ENCODE measurements at places on chromosomes 7 and 10. TPM values are rescaled to one million over a fixed set of nuclear protein-coding genes. Genes with fewer than 3 reads are reported as not detected.
A peak's percentile ranks its signal among the peaks of the same experiment; 100 is the strongest.

The GRID1 gene
- 7.1 TPM for total RNA-seq

The CUBN gene
- total RNA-seq = 4.4 TPM

The PRF1 gene
- total RNA-seq = 20.9 TPM

The HABP2 gene
- total RNA-seq = not detected

The ELN gene
- total RNA-seq = 38.3 TPM

The INTS15 gene
- 34.4 TPM for total RNA-seq

The TMEM184A gene
- 129 TPM for total RNA-seq

The SAP25 gene
- 2.9 TPM for total RNA-seq

GRCh38 chr10:11286261-11286852 lies 268.7 kb downstream of the CELF2 start:
- no peak overlapping the region for H3K4me3 ChIP-seq
- no peak overlapping the region for H3K27ac ChIP-seq
- peak; percentile 9 for DNase-seq
- H3K27me3 ChIP-seq = no peaks in the 10 kb centered on the region

GRCh38 chr7:2559283-2559950 lies 638 bp downstream of the IQCE start:
- H3K36me3 ChIP-seq = no peaks in the 10 kb centered on the region
- DNase-seq = no peak
- no peaks in the 10 kb centered on the region for H3K27me3 ChIP-seq
- H3K27ac ChIP-seq = peak overlapping the region; percentile 34

DNA sequence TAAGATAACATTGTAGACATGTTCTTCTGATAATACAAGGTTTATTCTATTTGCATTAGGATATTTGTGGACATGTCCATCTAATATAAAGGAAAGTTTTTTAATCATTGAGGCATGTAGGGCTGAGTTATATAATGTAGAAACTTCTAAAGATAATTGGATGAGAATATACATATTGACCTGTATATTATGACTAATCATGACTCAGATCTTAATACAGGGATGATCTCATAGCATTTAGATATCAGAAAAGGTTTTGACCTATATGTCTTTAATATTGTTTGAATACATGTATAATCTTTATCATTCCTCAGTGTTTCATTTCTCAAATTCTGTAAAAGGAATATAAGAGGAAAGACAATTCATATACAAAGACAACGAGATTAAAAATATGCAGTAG lies 39.2 kb downstream of the CD36 start:
- no peaks in the 10 kb centered on the region for H3K27me3 ChIP-seq
- H3K27ac ChIP-seq = no peak overlapping the region
- H3K4me3 ChIP-seq = no peak overlapping the region

GRCh38 chr10:7763929-7764328 lies 23.9 kb downstream of the KIN start:
- H3K36me3 ChIP-seq = no peaks in the 10 kb centered on the region
- no peak overlapping the region for H3K27ac ChIP-seq
- no peaks in the 10 kb centered on the region for H3K4me1 ChIP-seq
- H3K27me3 ChIP-seq = no peaks in the 10 kb centered on the region
- no peak overlapping the region for H3K4me3 ChIP-seq

DNA sequence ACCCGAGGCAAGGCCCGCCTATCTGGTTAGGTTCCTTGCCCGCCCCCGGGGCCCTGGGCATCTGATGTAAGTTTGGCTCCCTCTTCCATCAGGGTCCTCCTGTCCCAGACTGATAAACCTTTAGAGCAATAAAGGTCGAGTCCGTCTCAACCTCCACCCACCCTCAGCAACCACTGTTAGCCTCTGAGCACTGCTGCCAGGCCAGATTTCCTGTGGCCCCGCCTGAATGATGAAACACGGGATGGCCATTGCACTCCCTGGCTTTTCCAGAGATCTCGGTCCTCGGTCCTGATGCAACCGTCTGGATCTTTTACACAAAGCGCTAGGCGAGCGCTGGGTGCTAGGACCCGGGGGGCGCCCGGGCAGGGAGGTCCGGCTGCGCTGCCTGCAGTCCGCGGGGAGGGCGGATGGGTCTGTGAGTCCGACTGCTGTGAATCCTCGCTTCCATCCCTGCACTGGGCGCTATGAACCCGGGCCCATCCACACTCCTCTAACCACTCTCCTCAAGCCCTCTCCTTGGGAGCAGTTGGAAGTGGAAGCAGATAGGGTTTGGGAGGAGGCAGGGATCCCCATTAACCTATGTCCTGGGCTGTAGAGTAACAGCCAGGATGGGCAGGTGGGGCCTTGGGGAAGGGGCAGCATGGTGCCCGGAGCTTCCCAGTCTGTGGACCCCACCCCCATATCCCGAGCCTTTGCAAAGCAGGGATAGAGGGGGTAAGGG lies 875 bp upstream of the DDIT4 start:
- peak; percentile 98 for DNase-seq
- peak overlapping the region; percentile 99 for H3K27ac ChIP-seq
- peaks cover 34% of the 10 kb centered on the region for H3K4me1 ChIP-seq
- H3K4me3 ChIP-seq = peak overlapping the region; percentile 90
- no peaks in the 10 kb centered on the region for H3K27me3 ChIP-seq
- peaks cover 25% of the 10 kb centered on the region for H3K36me3 ChIP-seq

GRCh38 chr7:66301249-66301648 lies 96.1 kb downstream of the TPST1 start:
- H3K4me1 ChIP-seq = peaks cover 24% of the 10 kb centered on the region
- no peaks in the 10 kb centered on the region for H3K27me3 ChIP-seq
- no peak for DNase-seq
- H3K27ac ChIP-seq = no peak overlapping the region

- H3K27ac ChIP-seq = no peak overlapping the region
- peak; percentile 74 for DNase-seq
- H3K36me3 ChIP-seq = no peaks in the 10 kb centered on the region
- H3K27me3 ChIP-seq = no peaks in the 10 kb centered on the region
- H3K4me1 ChIP-seq = no peaks in the 10 kb centered on the region
These were observed 74.8 kb downstream of the GRID1 start for GRCh38 chr10:86291616-86292340.

GRCh38 chr10:125742465-125742864 lies 23.0 kb downstream of the EDRF1 start:
- no peaks in the 10 kb centered on the region for H3K27me3 ChIP-seq
- no peaks in the 10 kb centered on the region for H3K4me1 ChIP-seq
- DNase-seq = no peak

- H3K4me3 ChIP-seq = peak within 1 kb of the TSS; percentile 97
- peaks cover 36% of the 10 kb centered on the region for H3K4me1 ChIP-seq
- no peaks in the 10 kb centered on the region for H3K36me3 ChIP-seq
- DNase-seq = no peak
- peak within 1 kb of the TSS; percentile 98 for H3K27ac ChIP-seq
These were observed at the start of gene FOXK1 for GRCh38 chr7:4681886-4682620. Gene FOXK1, plus strand, starts transcription at chr7:4682295. Its CDS starts 14 bp downstream, at chr7:4682309.
